T-helper 2 cell (primary cell): ENCODE measurements at places on chromosomes 6 and 20.

DNA sequence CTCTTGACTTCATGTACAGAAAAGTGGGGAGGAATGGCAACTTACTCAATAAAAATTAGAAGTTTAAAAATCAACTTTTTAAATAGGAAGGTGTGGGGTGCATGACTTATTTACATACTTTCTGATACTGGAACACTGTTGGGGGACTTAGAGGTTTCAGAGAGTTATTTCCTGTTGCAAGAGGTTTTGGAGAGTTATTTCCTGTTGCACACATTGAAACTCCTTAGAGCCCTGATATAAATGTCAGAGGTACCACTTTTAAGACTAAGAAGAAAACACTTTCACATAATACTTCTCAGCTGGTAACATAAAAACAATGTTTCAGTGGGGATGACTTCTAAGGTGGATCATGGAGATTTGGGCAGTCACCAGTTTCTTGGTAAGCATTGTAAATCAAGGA is 579.9 kb downstream of the MMUT start:
- no peak for DNase-seq

DNA sequence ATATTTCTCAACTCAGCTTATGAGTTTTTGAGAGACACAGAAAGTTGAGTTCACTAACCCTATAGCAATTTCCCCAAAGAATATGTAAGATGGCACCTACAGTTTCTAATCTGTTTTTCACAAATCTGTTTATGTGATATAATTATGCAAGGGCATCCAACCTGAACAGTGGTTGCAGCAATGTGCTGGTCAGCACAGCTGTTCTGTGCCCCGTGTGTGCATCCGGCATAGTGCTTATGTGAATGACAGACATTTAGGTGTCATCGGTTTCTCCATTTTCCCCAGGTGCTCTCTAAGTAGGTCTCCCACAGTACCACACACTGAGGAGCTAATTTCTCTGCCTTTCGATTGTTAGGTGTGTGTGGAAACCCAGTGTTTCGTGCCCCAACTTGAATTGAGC is 7.7 kb upstream of the BACH2 start:
- DNase-seq: no peak

GRCh38 chr6:19269341-19269898 is 567.8 kb upstream of the ID4 start:
- DNase-seq: no peak

DNA sequence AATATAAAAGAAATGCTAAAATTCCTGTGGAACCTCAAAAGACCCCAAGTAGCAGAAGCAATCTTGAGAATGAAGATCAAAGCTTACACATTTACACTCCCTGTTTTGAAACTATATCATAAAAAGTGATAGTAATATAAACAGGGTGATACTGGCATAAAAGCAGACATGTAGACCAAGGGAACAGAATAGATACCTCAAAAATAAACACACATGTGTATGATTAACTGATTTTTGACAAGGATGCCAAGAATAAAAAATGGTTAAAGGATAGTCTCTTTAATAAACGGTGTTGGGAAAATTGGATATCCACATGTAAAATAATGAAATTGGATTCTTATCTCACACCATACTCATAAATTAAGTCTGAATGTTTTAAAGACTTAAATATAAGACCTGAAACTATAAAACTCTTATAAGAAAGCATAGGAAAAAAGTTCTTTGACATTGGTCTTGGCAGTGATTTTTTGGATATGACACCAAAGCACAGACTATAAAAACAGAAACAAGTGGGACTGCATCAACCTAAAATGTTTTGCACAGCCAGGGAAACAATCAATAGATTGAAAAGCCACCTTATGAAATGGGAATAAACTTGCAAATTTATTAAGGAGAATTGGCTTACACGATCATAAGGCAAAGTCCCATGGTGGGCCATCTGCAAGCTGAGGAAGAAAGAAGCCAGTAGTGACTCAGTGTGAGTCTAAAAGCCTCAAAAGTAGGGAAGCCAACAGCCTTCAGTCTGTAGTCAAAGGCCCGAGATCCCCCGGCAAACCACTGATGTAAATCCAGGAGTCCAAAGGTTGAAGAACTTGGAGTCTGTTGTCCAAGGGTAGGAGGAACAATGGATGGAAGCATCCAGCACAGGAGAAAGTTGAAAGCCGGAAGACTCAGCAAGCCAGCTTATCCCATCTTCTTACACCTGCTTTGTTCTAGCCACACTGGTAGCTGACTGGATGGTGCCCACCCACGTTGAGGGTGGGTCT is 144.3 kb downstream of the MEI4 start:
- no peak for DNase-seq

DNA sequence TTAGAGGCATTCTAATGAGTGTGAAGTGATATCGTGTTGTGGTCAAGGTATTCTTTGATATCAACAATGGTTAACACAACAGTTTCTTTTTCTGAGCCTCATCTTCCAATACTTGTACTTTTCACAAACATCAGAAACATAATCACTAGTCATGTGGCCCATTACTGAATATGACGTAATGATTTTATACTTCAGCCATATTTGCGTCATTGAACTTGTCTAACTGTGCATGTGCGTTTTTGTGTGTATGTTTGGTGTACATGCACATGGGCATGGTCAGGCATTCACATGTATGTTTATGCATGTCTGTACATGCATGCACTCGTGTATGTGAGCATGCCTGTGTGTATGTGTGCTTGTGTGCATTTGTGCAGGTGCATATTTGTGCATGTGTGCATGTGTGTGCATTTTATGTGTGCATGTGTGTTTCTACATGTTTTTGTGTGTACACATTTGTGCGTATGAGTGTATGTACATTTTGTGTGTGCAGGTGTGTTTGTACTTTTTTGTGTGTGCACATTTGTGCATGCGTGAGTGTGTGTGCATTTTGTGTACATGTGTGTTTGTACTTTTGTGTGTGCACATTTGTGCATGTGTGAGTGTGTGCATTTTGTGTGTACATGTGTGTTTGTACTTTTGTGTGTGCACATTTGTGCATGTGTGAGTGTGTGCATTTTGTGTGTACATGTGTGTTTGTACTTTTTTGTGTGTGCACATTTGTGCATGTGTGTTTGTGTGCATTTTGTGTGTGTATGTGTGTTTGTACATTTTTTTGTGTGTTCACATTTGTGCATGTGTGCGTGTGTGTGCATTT is 29.4 kb downstream of the PRR18 start:
- DNase-seq: no peak
